ENCODE measurements at places on chromosomes 2 and 18.

- DNase-seq: no peak
Measured at GRCh38 chr18:76524900-76525698, 30.1 kb upstream of the ZNF516 start.

GRCh38 chr2:99552529-99552928 lies 62.7 kb upstream of the REV1 start:
- DNase-seq: no peak

DNA sequence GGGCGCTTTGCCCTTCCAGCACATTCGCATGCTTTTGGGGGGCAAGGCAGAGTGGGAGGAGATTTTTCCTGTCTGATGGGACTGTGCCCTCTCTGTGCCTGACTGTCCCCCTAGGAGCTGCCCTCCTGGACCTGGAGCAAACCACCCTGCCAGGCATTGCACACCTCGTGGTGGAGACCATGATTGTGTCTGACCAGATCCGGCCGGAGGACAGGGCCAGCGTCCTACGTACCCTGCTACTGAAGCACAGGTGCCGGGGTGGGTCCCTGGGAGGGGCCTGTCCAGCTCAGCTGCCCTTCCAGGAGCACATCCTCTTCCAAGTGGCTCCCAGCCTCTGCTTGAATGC lies 5.3 kb downstream of the SLC4A3 start:
- DNase-seq: no peak

GRCh38 chr2:112626604-112627059 lies 19.1 kb upstream of the SLC20A1 start:
- peak; percentile 79 for DNase-seq

DNA sequence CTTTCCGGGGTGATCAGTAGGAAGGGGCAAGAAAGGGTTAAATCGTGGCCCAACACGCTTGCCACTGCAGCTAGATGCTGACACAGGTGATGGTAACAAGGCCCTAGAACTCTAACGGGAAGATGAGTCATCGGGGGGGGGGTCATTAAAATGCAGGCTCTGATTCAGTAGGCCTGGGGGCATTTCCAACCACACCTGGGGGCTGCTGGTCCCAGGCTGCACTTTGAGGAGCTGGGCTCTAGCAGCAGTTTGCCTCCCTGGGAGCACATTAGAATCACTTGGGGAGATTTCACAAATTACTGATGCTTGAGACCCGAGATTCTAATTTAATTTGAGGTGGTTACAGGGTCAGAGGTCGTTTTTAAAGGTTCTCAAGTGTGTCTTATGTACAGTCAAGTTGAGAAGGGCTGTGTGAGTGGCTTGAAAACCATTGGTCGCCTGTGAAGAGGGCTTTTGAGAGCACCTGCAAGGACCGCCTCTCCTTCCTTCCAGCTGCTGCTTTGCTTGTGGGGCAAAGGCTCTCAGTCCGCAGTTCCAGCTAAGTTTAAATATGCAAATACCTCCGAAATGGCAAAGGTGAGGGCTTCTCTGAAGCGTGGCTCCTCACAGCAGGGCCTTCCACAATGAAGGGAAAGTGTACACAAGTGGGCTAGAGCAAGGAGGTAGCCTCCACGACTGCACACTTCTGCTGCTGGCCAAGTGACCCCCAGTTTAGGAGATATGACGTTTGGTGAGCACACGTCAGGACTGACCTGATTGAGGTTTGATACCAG lies 128.0 kb upstream of the MSH6 start:
- no peak for DNase-seq

DNA sequence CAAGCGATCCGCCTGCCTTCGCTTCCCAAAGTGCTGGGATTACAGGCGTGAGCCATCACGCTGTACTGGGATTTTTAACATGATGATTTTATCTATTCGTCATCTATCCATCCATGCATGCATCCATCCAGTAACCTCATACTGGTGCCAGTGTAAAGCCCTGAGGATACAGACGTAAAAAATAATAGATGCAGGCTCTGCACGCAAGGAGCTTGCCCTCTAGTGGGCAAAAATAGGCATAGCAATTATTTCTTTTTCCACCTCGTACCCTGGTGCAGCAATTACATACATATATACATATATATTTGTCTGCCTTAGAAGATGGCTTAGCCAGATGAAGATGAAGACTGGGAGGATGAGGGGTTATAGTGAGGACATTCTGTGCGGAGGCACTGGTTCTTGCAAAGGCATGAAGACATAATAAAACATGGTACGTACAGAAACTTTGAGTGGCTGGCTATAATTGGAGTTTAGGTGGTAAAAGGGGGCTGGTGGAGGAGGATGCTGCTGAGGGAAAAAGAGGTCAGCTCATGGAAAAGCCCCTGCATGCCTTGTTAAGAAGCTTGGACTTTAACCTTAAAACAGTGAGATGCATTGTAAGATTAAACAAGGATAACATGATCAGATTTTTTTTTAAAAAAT lies 19.6 kb upstream of the RPIA start:
- peak; percentile 35 for DNase-seq

DNA sequence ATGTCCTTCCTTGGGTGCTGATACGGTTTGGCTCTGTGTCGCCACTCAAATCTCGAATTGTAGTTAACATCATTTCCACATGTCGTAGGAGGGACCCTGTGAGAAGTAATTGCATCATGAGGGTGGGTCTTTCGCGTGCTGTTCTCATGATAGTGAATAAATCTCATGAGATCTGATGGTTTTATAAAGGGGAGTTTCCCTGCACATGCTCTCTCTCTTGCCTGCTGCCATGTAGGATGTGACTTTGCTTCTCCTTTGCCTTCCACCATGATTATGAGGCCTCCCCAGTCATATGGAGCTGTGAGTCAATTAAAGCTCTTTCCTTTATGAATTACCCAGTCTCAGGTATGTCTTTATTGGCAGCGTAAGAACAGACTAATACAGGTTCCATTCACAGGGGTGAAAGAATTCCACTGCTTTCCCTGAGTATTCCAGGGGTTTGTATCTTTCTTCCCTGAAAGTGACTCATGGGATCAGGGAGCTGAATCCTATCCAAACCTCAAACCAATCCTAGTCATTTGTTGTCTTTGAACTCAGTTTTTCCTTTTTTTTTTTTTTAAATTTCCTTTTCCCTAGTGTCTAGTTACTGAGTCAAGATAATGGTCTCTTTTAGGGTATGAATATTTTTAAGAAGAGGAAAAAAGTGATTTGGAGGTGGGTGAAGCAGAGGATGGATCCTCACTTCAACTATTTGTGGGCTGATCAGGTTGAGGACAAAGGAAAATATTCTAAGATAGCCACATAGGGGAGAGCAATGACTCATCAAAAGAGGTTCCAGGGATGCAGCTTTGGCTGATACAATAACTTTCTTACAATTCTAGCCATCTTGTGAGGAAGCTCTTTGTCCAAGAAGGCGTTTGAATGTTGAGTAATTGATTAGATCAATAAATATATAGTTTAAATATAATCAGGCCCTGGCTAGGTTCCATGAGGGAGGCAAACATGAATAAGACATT lies 19.5 kb upstream of the KCNE4 start:
- no peak for DNase-seq

GRCh38 chr2:216139884-216140283 lies 30.7 kb downstream of the XRCC5 start:
- peak; percentile 54 for DNase-seq

GRCh38 chr2:42446503-42447271 lies 47.1 kb downstream of the KCNG3 start:
- no peak for DNase-seq

DNA sequence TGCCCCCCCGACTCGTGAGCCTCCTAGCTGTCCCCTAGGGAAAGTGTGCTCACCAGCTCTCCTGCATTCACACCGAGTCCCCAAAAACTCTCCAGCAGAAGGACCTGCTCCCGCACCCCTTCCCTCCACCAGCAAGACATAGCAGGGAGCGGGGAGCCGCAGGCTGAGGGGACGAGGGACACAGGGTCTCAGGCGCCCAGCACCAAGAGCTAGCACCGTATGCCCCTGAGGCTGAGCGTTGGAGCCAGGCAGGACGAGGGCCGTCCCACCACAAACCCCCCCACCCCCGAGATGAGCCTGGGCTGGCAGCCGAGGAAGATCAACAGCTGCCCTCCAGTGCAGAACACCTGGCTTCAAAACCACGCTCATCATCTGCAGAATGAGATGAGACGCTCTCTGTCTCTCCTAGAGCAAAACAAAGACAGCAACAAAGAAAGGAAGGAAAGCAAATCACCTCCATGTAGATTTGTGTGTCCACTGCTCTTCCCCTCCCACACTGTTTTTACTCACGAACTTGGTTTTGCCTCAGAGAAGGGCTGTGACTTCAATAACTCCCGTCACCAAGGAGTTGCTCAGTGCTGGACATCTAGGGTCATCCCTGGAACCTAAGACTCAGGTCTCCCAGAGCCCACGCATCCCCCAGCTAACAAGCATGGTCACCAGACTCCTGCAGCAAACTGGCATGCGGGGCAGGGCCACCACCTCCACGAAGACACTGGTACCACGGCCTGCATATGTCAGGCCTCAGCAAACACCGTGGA lies 39.7 kb upstream of the SALL3 start:
- DNase-seq: no peak

DNA sequence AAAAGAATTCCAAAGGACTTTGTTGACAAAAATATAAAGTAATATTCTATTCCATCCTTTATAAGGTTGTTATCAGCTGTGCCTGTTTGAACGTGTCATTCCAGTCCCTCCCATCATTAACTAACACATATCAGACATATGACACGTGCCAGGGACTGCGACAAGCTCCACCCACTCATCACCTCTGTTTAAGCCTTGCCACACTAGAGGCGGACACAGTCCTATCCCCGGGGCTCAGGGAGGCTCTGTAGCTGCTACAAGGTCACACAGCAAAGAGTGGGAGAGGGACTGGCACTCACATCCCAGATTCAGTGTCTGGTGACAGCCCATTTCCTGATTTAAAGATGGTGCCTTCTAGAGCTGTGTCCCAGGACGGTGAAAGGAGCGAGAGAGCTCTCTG lies 30.0 kb downstream of the TBC1D8 start:
- no peak for DNase-seq

DNA sequence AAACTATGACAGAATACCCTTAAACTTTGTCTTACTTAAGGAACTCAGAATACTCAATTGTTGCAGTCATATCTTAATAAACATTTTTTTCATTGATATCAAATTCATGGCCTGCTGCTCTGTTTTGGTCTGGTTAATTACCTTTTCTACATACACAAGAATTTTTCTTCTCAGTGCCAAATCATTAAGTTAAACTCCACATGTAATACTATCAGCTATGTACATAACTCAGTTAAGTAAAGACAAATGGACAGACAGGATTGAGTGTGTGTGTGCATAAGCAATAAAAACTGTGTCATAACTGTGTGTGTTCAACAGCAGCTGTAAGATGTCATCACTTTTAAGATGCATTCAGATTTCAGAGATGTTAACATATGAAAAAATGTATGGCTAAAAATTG lies 34.4 kb downstream of the VRK2 start:
- DNase-seq: no peak

- DNase-seq: no peak
Measured at GRCh38 chr2:46504685-46505471, 25.5 kb downstream of the TMEM247 start.

Data from activated CD8-positive, alpha-beta T cell treated with anti-CD3 and anti-CD28 coated beads, Interleukin-2, amount 10 ng/mL, durations not matched to agents 7 days and 5 days (primary cell).